ENCODE measurements at places on chromosomes 11 and 22.
A peak's percentile ranks its signal among the peaks of the same experiment; 100 is the strongest.

DNA sequence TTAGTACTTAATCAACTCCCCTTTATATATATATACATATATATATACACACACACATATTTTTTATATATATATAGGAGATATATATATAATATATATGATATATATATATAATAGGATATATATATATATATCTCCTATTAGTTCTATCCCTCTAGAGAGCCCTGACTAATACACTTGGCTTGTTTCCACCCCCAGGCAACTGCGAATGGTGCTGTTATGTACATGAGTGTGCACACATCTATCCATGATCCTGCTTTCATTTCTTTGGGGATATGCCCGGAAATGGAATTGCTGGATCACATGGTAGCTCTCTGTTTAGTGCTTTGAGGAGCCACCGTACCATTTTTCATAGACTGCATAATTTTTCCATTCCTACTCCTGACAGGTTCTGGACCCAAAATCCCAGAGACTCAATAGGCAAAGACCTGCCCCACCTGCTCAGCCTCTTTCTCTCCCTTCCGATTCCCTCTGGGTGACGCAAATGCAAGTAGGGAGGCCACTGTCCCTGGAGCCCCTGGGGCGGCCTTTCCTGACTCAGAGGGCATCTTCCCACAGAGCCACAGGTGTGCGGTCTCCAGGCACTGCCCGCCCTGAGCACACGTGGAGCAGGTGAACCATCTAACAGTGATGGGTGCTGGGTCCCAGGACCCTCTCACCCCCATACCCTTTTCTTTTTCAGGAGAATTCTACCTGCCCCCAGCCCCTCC lies 12.0 kb downstream of the FGF3 start:
- DNase-seq = peak; percentile 7

DNA sequence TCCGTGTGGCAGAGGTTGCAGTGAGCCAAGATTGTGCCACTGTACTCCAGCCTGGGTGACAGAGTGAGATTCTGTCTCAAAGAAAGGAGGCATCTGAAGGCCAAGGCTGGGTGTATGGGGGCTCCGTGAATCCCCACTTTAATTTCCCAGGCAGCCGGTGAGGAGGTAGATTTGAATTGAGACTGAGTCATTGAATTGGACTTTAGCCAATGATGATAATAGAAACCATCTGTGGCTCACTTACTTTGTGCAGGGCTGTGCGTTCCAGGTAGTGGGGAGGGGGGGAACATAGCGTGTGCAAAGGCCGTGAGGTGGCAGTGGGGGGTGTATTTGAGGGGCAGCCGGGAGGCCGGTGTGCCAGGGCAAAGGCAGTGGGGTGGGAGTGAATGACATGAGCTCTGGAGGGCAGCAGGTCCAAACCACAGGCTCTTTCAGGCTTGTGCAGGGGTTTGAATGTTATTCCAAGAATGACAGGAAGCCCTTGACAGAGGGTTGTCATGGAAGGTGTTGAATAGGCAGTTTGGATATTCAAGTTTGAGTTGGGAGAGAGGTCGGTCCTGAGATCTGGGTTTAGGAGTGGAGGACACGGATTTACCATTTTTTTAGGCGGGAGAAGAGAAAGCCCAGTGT lies 6.1 kb downstream of the ARHGAP8 start:
- DNase-seq = peak; percentile 63

GRCh38 chr11:64472593-64473455 lies 113.9 kb downstream of the RPS6KA4 start:
- DNase-seq = no peak

DNA sequence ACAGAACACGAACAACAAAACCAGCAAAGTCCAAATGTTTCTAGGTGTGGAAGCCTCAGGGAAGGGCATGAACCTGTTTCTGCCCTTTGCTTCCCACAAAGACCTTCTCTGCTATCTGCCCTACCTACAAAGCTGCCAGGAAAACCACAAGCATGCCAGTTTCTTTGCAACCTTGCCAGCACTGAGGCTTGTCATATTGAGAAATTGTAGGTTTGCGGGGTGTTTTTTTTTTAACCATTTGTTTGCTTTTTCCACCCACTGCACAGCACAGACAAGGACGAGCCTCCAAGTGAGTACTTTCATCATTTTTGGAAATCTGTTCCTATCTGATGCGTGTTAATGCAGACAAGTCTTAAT lies 12.8 kb downstream of the PARVG start:
- DNase-seq = no peak

GRCh38 chr22:46081036-46081830 lies 69.1 kb upstream of the PPARA start:
- peak; percentile 37 for DNase-seq

DNA sequence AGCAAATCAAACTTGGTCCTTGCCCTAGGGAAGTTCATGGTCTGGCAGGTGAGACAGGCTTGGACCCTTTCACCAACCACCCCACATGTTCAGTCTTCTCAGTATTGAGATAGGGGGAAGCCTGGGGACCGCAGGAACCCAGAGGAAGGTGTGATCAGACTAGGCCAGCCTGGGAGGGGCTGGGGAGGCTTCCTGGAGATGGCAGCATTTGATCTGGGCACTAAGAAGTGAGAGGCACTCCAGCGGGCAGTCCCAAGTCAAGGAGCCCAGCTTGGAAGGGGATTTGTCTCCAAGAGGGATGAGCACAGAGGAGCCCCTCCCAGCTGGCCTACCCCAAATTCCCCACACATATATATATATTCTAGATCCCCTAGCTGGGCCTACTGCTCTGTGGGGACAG lies 5.4 kb downstream of the LRRC32 start:
- DNase-seq = no peak

DNA sequence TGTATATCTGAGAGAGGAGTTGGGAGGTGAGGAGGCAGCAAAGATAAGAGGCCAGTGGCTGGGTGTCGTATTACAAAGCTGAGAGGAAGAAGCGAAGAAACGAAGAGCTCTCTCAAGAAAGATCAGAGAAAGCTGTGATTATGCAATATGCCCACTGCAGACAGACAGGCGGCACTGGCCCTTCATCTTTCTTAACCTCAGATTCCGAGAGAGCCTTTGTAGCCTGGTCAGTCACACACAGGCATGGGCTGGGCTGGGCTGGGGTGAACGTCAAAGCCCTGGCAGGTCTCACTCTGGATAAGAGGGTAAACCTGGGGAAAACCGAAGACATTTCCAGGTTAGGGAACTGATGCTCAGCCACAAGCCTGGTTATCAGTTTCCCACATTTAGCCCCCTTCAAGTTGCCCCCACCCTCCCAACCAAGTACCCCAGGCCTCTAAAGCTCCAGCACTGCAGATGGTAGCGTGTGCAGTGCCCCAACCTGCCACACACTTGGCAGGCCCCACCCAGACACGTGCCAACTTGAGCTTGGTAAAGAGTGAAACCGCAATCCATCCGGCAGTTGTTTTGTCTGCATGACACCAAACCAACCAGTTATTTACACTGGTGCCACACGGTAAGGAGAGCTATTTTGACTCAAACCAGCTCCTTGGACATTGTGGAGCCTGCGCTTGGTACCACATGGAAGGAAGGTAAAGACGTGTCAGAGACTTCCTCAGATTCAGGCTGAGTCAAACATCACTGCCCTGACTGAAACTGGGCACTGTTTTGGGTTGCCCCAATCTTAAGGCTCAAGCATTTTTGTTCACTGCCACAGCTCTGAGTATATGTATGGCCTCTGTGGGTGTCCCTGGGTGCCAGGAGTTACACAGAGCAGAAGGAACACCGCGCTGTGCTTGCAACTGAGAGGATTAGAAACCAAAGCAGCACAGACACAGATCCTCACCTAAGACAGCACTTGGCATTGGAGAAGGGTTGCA lies 135.9 kb downstream of the FDX1 start:
- peak; percentile 11 for DNase-seq

GRCh38 chr11:95093548-95093947 lies 3.9 kb downstream of the ENDOD1 start:
- no peak for DNase-seq

All from EH (cell line).